ENCODE measurements at places on chromosomes 2 and 18.

DNA sequence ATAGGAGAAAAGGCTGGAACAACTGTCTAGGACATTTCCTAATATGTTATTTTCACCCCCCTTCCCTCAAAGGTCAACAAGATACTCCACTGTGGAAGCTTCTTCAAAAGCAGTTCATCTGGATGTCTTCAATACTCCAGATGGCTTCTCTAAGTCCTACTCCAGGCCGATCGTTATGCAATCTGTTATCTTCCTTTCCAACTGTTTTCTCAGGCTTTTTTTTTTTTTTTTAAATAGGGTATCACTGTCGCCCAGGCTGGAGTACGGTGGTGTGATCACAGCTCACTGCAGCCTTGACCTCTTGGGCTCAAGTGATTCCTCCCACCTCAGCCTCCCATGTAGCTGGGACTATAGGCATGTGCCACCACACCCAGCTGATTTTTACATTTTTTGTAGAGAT, 26.3 kb downstream of the ATP8B1 start:
- no peak for DNase-seq

GRCh38 chr2:70240599-70240998, 7.8 kb downstream of the TIA1 start:
- no peak for DNase-seq

DNA sequence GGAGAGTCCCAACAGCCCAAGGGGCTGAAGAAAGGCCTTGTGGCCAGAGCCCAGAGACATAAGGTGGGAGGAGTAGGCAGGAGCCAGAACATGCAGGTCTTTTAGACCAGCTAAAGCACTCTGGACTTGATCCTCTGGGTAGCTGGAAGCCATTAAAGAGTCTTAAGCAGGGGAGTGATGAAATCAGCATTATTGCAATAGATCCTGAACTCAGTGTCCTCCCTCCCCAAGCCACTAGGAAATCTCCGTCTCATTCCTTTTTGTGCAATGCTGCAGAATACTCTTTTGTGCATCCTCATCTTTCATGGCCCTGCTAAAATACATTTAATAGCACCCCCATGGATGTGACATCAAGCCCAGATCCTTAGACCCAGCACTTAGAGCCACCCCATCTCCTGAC, 58.6 kb upstream of the ZCCHC2 start:
- DNase-seq: no peak

DNA sequence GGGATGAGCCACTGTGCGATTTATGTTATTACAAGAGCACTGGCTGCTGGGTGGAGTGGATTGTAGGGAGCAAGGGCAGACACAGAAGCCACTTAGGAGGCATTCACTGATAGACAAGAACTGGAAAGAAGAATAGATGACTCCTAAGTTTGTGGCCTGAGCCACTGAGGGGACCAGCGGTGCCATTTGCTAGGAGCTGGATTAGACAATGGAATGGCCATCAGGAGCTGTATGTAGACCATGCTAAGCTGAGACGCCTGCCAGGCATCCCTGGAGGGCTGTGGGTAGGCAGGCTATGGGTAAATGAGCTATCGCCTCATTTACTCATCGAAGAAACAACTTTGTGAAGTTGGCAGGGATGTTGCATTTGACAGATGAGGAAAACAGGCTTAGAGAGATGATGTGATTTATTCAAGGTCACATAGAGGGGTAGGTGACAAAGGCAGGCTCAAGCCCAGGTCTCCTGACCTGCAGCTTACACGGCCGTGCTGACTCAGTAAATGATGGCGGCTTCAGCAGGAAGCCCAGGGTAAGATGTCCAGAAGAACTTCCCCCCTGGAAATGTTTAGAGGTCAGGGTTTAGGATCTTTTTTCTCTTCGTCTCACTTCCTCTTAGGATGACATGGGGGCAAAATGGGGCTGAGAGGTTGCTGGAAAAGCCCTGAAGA, 2.8 kb downstream of the MFSD2B start:
- DNase-seq: no peak

DNA sequence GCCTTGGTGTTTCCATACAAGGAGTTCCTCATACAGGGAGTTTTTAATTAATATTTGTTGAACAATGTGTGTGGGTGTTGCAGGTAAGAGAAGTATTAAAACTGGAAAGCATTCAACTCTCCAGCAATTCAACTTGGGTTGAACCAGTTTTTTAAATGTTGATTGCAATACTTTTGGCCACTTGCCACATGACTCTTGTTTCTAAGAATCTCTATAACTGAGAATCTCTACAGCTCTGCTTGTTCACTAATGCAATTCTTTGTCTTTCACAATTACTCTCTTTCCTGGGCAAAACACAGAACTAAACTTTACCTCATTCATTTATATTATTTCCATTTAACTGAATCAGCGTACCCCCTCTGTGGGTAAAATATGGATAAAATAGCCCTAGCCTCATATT, 429.4 kb downstream of the ARHGAP15 start:
- no peak for DNase-seq

GRCh38 chr2:197315371-197315770, 4.8 kb upstream of the ANKRD44 start:
- no peak for DNase-seq

- no peak for DNase-seq
Observed at GRCh38 chr2:224360801-224361251, 41.1 kb downstream of the FAM124B start.

DNA sequence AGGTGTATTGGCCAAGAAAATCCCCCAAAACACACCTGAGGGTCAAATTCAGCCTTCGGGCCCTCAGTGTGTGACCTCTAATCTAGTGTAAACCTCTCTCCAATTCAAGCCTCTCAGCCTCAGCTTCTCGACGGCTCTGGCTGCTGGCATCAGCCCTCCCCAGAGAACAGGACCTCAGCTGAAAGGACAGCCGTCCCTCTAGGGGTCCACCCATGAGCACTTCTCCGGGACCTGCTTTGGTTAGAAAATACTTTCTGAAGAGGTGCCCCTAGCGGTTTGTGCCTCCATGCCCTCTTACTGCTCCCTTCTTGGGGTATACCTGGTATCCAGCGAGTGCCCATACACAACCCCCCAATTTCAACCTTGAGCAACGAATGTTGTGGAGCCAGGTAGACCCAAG, 48.8 kb downstream of the INHBB start:
- peak; percentile 6 for DNase-seq

GRCh38 chr2:162002623-162003235, 71.3 kb downstream of the DPP4 start:
- no peak for DNase-seq

DNA sequence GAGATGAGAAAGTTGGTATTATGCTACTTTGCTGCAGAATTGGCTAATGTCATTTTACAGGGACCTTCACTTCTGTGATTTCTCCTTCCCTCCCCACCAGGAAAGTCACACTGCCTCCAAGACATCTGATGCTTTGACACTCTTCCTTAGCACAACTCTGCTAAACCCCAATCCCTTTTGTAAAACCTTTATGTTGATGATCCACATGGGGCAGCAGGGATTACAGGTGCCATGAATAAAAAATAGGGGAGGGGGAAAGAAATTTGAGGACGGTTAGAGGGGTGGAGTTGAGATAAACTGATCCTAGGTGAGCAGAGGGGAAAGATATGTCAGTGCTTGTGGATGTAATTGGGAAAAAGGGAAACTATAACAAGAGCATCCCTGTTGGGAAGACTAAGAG, 26.4 kb downstream of the CCNT2 start:
- DNase-seq: no peak

DNA sequence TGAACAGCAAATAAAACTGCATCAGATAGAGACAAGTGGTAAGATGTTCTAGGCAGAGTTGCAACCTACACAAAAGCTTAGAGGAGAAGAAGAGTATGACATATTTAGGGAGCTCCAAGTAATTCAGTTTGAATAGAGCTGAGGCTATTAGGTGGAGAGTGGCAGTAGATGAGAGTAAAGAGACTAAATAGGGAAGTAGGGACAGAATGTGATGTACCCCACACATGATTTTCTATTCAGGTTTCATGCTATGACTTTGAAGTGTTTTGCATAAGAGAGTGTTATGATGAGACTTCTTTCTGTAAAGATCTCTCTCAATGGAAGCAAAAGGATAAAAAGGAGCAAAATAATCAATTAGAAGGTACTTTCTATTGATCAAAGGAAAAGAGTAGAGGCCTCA, 206.8 kb upstream of the ERBB4 start:
- no peak for DNase-seq

DNA sequence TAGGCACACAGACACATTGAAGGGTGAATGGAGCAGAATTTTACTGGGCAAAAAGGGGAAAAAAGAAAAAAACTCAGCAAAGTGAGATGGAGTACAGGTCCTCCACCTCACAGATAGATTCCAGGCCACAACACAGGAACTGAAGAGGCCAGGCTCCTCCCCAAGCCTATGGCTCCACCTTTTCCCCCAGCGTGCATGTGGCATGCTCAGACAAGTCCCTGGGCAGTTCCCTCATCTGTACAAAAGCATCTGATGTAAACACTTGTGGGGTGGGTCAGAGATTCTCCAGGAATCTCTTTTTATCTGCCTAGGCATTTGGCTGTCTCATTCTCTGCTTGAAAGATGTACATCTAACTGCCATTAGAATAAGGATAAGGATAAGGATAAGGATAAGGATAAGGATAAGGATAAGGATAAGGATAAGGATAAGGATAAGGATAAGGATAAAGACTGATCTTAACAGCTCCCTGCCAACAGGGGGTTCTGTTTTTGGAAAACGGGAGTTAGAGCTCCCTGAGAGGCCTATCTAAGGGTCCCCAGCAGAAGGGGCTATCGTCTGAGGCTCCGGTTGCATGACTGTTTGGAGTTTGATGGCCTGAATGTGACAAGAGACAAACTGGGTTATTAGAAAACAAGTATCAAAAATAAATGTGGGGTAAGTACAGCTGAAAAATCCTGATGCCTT, 17.2 kb upstream of the ASXL3 start:
- no peak for DNase-seq

All from activated CD4-positive, alpha-beta memory T cell treated with anti-CD3 and anti-CD28 coated beads, Interleukin-2, amount 10 ng/mL, durations not matched to agents 7 days and 5 days (primary cell).